ENCODE measurements at places on chromosomes 2 and 18.
A peak's percentile ranks its signal among the peaks of the same experiment; 100 is the strongest.

DNA sequence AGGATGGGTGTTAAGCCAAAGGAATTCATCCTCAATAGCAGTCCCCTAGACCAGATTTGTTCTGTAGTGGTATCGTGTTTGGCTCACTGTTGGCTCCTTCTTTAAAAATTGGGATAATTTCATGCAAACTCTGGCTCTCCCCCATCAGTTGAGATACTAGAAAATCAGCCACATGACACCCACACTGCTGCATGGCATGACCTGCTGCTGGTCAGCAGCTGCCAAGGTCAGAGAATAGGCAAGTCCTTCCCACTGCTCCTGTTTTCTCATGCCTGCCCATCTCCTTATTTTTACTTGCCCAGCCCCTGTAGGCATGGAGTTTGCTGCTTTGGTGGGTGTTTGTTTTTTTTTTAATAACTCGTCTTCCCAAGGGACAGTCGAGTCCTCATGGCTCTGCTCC is 1.0 kb upstream of the SNRNP200 start:
- DNase-seq = no peak

DNA sequence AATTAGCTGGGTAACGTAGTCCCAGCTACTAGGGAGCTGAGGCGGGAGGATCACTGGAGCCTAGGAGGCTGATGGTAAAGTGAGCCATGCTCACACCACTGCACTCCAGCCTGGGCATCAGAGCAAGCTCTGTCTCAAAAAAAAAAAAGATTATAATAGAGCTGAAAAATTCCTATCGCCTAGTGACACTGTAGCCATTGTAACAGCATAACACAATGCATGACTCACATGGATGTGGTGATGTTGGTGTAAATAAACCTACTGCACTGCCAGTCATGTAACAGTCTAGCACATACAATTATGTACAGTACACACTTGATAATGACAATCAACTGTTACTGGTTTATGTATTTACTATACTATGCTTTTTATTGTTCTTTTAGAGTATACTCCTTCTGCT is 39.6 kb downstream of the MGAT4A start:
- DNase-seq = peak; percentile 45

DNA sequence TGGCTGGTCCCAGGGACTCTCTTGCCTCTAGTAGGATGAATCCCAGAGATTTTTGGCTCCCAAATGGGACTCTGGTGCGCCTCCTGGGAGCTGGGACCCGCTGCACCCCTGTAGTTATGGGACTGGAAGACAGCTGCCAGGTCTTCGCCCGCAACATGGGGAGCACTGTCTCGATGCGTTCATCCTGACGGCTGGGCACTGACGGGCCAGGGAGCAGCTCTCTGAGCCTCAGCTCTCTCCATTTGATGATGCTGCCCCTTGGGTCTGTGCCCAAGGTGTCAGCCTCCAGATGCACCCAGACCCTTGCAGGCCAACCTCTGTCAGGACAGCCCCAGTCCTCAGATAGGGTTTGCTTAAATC is 9.3 kb upstream of the ARMC9 start:
- DNase-seq = no peak

- no peak for DNase-seq
Observed at GRCh38 chr2:240603081-240603835, 16.7 kb downstream of the CAPN10 start.

DNA sequence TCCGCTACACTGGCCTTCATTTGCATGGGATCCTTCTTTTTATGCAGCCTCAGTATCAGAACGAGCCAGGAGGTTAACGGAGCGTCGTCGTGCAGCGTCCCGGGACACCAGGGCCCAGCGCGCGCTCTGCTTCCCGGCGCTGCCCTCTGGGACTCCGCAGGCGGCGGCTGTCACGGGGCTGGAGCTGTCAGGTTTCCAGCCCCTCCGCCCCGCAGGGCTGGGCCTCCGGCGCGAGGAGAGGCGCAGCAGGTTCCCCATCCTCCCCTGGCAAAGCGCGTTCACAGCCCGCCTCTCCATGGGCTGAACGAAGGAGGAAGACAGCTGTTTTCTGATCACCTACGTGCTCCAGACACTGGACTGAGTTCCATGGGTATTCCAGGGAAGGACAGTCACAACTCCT is 12.5 kb upstream of the PAX8 start:
- no peak for DNase-seq

DNA sequence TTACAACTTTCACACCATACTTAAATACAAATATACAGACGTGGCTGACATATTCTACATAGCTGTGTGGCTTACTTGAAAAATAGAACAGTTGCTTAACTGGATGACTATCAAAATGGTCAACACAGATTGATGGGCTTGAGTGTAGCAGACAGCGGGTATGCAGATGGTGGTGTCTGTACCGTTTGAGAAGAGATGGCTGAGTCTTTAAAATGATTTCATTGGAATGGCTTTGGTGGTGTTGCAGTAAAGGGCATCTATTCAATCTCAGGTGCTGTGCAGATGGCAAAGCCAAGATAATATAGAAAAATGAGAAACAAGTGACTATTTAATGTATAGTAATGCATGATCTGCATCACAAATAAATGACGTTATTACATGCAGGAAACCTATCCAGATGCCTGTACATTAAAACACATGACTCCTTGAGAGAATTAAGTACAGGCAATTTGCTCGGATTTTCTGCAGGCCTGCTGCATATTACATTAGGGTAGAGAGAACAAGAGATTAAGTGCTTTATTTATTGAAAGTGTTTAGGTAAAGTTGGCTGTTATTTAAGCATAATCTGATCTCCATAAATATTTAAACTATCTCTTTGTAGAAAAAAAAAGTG is 68.5 kb downstream of the AGPS start:
- DNase-seq = no peak

DNA sequence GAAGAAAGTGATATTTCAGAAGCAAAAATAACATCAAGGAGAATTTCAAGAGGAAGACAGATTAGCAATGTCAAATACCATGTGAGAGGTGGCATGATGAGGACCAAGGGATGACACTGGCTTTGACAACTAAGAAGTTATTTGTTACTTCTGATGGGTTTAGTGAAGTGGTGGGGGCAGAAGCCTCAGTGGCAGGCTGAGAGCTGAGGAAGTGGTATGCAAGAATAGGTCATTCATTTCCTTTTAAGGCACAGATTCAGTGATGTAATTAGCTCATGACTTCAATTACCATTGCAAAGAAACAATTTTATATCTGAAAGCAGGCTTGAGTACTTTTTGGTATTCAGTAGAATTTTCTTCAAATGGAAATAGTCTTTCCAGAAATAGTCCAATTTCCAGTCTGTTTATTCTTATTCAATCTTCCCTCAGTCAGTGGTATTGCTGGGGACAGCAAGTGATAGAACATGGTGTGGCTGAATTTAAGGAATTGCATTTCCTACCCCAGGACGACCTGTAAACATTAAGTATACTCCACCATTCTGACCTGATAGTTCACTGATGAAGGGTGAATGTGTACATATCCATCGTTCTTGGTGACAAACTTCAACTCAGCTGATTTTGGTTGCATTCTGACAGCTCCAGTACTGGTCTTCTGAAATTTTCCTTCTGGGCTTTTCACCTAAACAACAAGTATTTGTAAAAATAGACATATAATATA is 28.2 kb downstream of the GEMIN6 start:
- DNase-seq = no peak

GRCh38 chr2:29417630-29418029 is 302.4 kb downstream of the CLIP4 start:
- no peak for DNase-seq

- peak; percentile 50 for DNase-seq
Observed at GRCh38 chr2:105371156-105371555, 27.7 kb downstream of the FHL2 start.

- DNase-seq = no peak
Observed at GRCh38 chr18:22345718-22346117, 72.0 kb downstream of the CTAGE1 start.

GRCh38 chr18:4384932-4385331 is 70.2 kb downstream of the DLGAP1 start:
- DNase-seq = no peak

- no peak for DNase-seq
Observed at GRCh38 chr2:30404319-30405259, 42.5 kb upstream of the LCLAT1 start.

- DNase-seq = no peak
Observed at GRCh38 chr2:37321029-37321682, 3.5 kb downstream of the PRKD3 start.

- DNase-seq = no peak
Observed at GRCh38 chr2:29496198-29496597, 381.0 kb downstream of the CLIP4 start.
